ENCODE measurements at places on chromosomes 7 and 10.

- DNase-seq: no peak
These were observed 30.0 kb downstream of the PRSS2 start for GRCh38 chr7:142800699-142801260.

- no peak for DNase-seq
These were observed 117.5 kb downstream of the TRIL start for GRCh38 chr7:28840592-28840995.

GRCh38 chr10:57692255-57692980 lies 575.3 kb downstream of the IPMK start:
- no peak for DNase-seq

DNA sequence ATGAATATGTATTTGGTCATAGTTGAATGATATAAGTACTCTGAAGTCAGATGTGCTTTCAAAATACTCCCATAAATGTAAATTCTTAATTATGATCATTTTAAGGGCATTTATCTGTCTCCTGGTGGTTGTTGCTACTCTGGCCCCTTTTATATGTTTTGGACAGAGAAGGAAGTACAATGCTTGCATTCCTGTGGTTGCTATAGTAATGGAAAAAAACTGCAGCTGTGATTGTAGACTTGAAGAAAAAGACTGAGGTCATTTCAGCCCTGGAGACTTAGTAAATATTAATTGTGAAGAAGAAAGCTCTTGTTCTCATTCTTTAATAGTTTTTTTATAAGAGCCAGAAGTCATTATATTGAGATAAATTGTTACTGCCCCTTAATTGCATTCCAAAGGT lies 70.2 kb upstream of the FERD3L start:
- DNase-seq: no peak

All from Panc1 (cell line).